ENCODE measurements at places on chromosomes 16 and 17.

DNA sequence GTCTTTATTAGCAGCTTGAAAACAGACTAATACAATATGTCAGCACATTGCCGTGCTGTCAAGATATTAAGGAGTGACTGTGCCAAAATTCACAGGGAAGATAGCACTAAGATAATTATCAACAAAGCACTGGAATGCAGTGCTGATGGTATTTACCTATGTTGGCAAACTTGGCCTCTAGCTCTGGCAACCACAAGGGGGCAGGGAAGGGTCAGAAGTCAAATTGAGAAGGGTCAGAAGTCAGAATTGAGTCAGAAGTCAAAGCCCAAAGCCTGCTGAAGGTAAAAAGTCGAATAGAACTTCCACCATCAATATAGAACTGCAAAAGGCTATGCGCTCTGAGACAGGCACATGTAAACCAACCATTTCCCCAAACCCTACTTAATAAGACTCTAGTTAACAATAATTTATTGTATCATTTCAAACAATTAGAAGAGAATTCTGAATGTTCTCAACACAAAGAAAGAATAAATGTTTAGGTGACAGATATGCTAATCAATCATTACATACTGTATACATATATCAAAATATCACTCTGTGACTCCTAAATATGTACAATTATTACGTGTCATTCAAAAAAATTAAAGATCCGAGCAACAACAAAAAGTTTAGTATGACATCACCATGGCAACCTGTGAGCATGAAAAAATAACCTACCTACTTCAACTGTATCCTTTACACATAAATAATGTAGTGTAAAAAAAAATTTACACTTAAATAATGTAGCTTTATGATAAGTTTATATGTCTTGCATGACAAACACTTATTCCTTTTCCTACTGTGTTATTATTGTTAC lies 916.1 kb downstream of the KCNJ2 start:
- DNase-seq = no peak

DNA sequence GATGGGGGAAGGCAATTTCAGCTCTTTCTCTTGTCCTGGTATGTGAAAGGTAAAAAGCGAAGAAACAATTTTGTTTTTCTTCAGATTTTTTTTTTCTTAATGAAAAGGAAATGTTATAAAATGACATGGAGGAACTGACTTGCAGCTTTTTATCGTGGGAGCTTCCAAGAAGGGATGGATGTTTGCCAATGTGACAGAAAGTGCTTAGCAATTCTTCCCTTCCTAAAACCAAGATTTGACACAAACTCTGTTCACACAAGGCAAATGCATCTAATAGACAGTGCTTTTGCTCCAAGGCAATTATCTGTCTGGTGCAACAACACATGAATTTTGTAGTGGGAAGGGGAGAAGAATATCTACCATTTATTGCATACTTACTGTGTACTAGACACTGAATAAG lies 988.5 kb downstream of the CDH11 start:
- DNase-seq = no peak

DNA sequence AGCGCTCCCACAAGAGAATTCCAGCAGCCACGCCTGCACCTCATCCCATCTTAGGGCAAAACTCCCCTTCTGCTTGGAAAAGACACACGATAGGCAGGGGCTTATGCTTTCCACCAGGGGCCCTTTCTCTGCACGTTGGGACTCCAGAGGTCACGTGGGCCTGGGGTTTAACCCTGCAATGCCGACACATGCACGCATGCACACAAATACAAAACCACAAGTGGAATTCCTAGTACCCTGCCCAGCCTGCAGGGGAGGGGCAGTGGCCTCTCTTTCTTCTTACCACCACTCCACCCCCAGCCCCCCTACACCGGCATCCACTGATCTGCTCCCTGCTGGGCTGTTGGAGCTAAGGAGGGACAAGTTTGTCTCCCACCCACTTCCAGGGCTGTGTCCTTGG lies 16.8 kb upstream of the CCDC182 start:
- DNase-seq = no peak

DNA sequence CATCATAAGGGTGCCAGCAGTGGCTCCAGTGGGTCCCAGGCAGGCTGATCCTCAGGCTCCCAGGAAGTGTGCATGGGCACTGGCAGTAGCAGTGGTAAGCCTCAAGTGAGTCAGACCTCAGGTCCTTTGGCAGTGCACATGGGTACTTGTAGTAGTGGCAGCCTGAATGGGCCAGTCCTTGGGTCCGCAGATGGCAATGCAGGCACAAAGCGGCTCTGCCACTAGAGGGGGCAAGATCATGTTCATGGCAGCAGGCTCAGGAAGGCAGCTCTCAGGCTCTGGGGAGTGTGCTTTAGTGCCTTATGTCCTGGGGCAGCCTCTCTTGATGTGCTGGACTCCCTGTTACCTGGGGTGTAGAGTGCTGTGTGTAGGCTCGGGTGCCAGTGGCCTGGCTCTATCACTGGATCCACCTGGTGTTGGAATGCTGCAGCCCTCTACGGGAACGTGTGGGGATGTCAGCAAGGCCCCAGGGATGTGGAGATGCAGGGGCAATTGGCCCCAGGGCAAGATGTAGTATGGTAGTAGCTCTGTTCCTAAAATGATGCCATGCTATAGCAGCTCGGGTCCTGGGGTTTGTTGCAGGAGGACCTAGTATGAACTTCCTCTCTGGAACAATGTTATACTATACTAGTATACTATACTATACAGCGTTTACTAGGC lies 11.0 kb downstream of the ACSM3 start:
- DNase-seq = peak; percentile 63

- no peak for DNase-seq
Measured at GRCh38 chr16:72068930-72069329, 5.9 kb downstream of the HPR start.

GRCh38 chr16:79307214-79307613 lies 293.3 kb downstream of the MAF start:
- no peak for DNase-seq

GRCh38 chr17:4711661-4712181 lies 1.3 kb downstream of the ARRB2 start:
- DNase-seq = no peak

- no peak for DNase-seq
Measured at GRCh38 chr16:61763013-61763412, 273.2 kb downstream of the CDH8 start.

- DNase-seq = no peak
Measured at GRCh38 chr17:48559840-48560817, 15.2 kb upstream of the HOXB2 start.

DNA sequence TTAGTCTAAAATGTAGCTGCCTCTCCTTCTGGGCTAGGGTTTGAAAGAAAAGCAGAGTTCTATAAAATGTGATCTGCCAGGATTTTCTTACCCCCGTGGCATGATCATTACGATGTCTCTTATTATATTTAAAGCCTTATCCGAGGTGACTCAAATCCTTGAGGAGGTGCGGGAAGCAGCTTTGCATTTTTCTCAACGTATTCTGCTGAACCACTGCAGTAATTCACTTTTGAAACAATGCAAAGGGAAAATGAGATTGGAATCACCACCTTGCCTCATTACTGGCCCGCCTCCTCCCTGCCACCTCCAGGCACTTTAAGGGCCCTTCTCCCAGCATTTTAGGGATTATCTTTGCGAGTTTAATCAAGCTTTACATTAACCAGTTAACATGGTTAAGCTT lies 9.7 kb upstream of the NOG start:
- DNase-seq = no peak

DNA sequence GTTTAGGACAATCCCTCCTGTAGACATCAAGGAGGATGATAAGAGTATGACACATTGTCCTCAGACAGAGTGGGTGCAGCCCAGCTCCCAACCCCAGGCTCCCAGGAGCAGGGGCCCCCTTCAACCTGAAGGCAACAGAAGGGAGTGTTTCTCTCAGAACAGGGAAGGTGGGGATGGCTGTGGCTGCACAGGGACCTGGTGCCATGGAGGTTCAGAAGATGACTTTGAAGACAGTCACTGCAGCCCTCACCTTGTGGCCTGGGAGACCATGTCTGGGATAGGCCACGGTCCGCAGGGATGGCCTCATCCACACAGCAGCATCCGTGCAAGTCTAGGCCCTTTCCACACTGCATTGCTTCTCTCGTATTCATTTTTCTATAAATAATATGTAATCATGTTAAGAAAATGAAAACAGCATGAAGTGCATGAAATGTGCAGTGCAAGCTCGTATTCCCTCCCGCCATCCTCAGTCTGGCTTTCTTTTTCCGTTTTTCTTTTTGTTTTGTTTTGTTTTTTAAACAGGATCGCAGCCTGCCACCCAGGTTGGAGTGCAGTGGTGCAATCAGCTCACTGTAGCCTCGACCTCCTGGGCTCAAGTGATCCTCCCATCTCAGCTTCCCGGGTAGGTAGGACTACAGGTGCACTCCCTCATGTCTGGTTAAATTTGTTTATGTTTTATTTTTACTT lies 71.1 kb downstream of the METRNL start:
- no peak for DNase-seq

DNA sequence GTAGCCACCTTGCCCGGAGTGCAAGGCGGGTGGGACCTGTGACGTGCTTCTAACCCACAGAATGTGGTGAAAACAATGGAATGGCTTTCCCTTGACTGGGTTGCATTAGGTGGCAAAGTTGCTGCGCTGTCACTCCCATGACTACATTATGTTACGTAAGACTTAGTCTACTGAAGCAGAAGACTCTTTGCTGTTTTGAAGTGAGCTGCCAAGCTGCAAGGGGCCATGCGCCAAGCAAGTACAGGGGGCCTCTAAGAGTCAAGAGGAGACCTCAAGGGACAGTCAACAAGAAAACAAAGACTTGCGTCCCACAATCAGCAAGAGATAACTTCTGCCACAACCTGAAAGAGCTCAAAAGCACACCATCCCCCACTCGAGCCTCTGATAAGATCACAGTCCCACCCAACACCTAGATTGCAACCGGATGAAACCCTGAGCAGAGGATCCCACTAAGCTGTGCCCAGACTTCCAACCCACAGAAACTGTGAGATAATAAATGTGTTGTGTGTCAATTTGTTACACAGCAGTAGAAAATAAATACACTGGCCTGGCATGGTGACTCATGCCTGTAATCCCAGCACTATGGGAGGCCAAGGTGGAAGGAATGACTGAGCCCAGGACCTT lies 16.5 kb downstream of the ANKRD11 start:
- no peak for DNase-seq

- DNase-seq = no peak
Measured at GRCh38 chr17:63939884-63940283, 7.8 kb upstream of the CD79B start.

- DNase-seq = no peak
Measured at GRCh38 chr16:28155293-28155692, 56.5 kb downstream of the XPO6 start.

- no peak for DNase-seq
Measured at GRCh38 chr17:61783556-61784304, 79.6 kb downstream of the BRIP1 start.

DNA sequence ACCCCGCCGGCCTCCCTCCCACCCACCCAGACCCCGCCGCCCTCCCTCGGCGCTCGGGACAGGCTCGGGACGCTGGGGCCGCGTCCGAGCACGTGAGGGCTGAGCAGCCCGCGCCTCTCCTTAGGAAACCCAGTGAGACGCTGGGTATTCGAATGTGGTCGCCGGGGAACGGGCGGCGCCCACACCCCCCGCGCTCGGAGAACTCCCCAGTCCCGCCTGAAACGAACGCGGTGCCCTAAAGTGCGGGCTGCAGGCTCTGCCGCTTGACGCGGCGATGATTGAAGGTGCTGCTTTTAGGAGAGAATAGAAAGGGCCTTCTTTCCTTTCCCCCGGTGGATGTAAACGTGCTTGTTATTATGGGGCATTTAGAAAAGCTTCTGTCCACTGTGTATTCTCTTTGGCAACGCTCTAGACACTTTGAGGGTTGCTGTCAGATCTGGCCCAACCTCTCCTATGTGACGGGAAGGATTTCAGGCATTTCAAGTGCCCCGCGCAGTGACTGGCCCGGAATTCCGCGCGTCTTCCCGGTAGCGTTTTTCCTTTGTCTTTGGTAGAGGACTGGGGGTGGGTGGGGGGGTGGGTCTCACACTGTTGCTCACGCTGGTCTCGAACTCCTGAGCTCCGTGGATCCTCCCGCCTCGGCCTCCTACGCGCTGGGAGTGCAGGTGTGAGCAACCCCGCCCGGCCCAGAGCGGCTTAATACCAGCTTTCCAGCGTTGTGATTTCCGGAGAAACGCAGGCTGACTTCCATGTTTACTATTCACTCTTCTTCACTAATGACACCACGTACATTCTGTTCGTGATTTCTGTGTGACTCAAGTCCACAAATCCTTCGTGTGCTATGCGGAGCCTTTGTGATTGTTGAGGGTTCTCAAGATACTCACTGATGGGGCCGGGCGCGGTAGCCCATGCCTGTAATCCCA lies 21.8 kb upstream of the FOXK2 start:
- DNase-seq = peak; percentile 28

DNA sequence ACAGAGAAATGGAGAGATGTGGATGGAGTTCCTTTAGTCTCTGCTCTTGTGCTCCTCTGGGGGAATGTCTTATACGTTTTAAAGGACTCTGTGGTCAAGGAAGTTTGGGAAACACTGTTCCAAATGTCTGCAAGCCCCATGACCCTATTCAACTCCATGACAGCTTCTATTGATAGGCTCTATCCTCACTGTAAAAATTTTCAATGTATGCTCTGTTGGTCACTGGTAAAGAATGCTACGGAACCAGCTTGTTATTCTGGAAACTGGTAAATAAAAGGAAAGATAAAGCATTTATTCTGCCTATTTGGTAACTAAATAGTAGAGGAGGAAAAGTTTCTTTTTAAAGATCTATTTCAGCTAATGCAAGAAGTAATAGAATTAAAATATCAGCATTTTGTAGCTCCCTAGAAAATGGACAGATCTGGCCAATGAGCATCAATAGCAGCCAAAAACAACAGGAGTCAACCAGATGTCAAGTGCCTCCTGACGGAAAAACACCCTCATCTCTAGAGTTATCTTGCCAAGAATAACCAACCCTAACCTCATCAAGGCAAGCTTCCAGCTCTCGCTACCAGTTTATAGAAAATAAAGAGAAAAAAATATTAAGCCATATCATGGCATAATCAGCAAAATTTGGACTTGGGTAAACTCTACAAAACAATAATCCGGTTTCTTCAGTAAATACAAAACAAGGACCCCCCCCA lies 16.1 kb downstream of the GDE1 start:
- DNase-seq = no peak

- DNase-seq = no peak
Measured at GRCh38 chr17:74485841-74486240, 19.4 kb downstream of the CD300A start.

DNA sequence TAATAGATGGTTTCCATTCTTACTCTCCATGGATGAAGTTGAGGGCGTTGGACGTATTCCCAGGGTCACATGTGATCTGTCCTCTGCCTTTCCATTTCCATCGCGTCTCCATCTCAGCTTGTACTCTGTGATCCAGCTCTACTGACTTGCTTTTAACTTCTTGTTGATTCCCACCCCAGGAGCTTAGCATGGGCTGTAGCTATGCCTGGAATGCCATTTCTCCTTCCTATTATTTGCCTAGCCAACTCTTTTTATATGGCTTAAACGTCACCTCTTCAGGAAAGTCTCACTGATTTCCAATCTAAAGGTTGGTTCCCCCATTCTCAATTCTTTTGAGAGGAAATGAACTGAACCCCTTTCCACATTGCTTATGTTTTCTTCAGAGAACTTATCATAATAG lies 475.9 kb downstream of the XYLT1 start:
- no peak for DNase-seq

All from stimulated activated CD4-positive, alpha-beta T cell treated with anti-CD3 and anti-CD28 coated beads, Interleukin-12 subunit alpha, Interleukin-12 subunit beta, amount 100 ng/mL, for 24 hours (primary cell).